Omental fat pad (tissue), 4 donors: ENCODE measurements at places on chromosomes 5 and 9. TPM values are rescaled to one million over a fixed set of nuclear protein-coding genes. Genes with fewer than 3 reads are reported as not detected.

DNA sequence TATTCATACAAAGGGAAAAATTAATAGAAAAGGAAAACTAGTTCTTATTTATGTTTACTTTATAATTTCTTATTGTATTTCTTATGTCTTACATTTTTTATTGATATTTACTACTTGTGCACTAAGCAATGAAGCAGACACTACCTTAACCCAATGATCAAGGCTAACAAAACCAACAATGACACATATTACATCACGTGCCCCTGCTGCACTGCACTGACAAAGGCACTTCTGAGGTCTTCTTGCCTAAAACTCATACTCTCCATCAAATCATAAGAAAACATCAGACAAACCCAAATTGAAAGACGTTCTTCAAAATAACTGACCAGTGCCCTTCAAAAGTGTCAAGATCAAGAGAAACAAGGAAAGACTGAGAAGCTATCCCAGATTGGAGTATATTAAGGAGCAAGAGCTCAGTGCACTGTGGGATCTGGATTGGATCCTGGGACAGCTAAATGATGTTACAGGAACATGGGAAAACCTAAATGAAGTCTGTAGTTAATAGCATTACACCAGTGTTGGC lies 230.9 kb downstream of the AUH start:
- no peak for DNase-seq

DNA sequence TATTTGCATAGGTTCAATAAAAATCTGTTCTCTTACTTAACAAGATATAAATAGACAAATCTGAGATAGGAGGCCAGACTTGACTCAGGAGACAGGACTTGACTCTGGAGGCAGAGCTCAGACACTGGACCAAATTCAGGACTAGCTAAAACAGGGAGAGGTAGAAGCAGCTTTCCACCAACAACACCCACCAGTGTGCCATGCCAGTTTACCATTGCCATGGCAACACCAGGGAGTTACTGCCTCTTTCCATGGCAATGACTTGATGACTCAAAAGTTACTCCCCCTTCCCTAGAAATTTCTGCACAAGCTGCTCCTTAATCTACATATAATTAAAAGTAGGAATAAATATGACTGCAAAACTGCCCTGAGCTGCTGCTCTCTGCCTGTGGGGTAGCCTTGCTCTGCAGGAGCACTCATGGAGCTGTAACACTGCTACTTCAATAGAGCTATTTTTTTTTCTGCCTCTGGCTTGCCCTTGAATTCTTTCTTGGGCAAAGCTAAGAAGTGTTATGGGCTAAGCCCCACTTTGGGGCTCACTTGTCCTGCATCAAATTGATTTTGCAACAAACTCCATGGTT lies 473.0 kb downstream of the PLK2 start:
- DNase-seq, result no peak

GRCh38 chr9:81558091-81558830 lies 131.1 kb downstream of the TLE1 start:
- DNase-seq, result no peak

DNA sequence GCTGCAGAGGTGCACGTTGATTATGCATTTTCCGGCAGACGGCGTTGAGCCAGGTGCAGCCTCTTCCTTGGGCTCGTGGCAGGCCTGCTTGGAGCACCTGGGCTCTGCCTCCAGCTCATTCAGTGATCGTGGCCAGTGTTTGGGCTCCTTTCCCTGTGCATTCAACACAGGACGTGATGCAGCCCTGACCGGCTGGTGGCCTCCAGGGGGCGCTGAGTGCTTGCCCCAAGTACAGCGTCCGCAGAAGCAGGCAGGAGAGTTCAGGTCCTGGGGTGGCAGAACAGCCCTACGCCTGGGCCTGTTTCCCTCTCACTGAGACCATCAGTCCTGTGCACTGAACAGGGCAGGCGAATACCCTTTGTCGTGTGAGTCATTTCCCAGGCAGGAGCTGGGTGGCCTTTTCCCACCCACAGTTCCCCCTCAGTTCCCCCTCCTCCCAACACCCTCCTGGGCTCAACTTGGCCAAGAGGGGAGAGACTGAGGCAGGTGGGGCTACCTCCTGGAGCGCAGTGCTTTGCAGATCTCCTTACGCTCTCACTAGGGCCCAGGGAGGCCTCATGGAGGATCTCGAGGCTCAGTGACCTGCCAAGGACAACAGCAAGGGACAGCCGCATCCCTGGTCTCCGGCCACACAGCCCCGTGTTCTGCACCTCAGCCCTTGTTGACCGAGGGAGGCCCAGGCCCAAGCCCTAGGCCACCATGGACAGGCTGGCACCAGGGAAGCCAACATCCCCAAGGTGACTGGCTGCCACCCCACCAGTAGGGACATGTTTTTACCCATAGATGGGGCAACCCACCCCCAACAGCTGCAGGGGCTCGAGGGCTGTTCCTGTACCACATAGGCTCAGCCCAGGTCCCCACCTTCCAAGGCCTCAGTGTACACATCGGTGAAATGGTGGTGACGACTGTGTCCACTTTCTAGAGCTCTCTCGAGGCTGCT lies 52.9 kb downstream of the LRSAM1 start:
- DNase-seq, result peak; percentile 81

The PCDHGA12 gene
- 7.5 TPM for total RNA-seq

DNA sequence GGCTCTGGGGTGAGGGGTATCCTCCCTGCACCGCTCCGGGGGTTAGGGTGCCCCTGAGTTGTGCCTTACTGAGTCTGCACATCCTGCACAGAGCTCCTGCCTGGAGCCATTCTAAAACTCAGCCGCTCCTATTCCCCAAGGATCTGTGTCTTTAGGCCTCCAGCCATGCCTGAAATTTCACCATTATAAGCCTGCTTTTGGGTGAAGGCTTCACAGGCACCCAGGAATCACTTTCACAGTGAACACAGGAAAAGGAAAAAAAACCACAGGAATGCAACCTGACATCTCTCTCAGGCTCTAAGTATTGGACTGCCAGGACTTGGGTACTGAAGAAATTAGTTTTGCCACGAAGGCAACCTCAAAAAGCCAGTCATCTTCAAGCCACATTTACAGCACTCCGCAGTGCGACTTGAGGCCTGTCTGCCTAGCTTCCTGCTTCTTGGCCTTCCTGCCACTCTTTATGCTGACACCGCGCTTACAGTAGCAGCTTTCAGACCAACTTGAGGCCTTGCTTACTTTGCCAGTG lies 30.9 kb downstream of the GALNT10 start:
- no peak for DNase-seq

DNA sequence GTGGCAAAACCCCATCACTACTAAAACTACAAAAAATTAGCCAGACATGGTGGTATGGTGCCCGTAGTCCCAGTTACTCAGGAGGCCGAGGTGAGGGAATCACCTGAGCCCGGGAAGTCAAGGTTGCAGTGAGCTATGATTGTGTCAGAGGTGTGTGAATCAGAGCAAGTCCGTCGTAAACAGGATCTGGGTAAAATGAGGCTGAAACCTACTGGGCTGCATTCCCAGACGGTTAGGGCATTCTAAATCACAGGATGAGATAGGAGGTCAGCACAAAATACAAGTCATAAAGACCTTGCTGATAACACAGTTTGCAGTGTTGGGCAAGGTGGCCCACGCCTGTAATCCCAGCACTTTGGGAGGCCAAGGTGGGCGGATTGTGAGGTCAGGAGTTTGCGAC lies 1.9 kb upstream of the CLTB start:
- no peak for DNase-seq

DNA sequence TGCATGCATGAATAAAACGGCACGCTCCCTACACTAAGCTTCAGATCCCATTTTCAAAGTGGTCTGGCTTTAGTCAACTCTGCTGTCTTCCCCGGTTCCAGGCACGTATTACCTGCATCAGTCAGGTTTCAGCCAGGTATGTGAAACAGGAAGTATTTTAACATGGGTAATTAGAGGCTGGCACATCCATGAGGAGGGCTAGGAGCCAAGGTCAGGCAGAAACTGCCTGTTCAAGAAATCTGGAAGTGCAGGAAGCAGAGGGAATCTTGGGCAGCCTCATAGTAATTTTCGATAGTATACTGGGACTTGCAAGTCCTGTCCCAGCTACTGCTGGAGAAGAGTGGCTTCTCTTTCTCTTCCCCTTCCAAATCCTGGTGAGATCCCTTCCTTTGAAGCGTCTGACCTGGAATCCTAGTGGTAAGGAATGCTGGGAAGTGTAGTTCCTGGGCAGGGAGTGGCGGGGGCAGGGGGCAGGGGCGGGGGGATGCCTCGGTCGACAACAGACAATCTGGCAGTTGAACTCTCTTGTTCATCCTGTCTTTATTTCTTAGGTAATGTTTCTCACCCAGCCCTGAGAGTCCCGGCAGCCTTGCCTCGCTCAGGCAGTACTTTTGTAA lies 403.1 kb downstream of the TLE4 start:
- DNase-seq, result no peak

The PCDH12 gene
- total RNA-seq, result 4.0 TPM

DNA sequence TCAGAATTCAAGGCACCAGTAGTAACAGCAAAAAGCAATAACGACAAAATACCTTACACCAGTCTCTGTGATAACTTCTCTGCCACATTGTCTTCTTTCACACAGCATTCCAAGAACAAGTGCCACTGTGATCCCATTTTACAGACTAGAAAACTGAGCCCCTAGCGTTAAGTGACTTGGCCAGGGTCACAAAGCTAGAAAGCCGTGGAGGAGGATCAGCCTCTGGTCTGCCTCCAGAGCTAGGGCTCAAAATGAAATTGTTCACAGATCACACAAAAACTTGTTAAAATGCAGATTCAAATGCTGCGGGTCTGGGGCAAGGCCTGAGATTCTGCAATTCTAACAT lies 154.1 kb downstream of the FAM114A2 start:
- no peak for DNase-seq

The BTNL3 gene
- not detected for total RNA-seq

DNA sequence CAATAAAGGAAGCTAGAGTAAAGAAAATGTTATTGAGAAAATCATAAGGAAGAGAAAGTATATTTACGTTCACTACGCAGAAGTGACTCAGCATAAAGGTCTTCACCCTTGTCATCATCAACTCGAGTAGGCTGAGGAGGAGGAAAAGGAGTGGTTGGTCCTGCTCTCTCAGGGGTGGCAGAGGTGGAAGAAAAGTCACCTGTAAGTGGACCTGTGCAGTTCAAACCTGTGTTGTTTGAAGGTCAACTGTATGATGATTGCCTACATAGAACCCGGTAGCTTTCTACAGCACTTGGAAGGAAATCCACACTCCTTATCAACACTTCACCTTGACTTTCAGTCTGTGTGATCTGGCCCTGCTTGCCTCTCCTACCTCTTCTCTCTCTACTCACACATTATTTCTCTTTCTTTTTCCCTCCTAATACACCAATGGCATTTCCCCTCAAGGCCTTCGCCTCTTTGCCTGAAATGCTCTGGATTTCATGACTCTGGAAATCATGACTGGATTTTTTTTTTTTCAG lies 109.3 kb upstream of the CPEB4 start:
- DNase-seq, result no peak

GRCh38 chr9:80843028-80843427 lies 846.3 kb downstream of the TLE1 start:
- no peak for DNase-seq

DNA sequence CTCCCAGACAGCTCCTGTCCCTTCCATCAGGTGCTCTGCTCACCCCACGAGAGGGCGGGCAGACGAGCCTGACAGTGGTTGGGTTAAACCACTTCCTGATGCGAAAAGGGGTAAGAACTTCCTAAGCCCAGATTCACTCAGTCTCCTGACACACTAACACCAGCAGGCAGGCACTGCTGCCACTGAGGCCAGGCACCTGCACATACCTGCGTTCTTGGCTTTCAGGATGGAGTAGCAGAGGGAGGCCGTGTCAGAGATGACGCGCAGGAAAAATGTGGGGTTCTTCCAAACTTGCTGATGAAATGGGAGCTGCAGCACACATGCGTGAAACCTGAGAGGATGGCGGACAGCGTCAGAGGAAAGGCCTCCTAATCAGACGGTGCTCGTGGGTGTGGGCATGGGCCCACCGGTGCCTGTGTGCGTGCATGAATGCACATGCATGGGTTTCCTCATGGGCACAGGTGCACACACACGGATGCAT lies 29.9 kb downstream of the SLC6A18 start:
- DNase-seq, result no peak

- DNase-seq, result no peak
Observed at GRCh38 chr5:170411100-170411499, 21.9 kb upstream of the KCNMB1 start.

- DNase-seq, result no peak
Observed at GRCh38 chr5:138263581-138263980, 10.8 kb downstream of the GFRA3 start.

- no peak for DNase-seq
Observed at GRCh38 chr5:133890314-133890713, 78.1 kb downstream of the C5orf15 start.

GRCh38 chr5:172078726-172079345 lies 72.4 kb upstream of the FBXW11 start:
- DNase-seq, result peak; percentile 46

GRCh38 chr9:113612828-113613227 lies 149.3 kb downstream of the RGS3 start:
- DNase-seq, result no peak

The FGFR4 gene
- 2.7 TPM for total RNA-seq

DNA sequence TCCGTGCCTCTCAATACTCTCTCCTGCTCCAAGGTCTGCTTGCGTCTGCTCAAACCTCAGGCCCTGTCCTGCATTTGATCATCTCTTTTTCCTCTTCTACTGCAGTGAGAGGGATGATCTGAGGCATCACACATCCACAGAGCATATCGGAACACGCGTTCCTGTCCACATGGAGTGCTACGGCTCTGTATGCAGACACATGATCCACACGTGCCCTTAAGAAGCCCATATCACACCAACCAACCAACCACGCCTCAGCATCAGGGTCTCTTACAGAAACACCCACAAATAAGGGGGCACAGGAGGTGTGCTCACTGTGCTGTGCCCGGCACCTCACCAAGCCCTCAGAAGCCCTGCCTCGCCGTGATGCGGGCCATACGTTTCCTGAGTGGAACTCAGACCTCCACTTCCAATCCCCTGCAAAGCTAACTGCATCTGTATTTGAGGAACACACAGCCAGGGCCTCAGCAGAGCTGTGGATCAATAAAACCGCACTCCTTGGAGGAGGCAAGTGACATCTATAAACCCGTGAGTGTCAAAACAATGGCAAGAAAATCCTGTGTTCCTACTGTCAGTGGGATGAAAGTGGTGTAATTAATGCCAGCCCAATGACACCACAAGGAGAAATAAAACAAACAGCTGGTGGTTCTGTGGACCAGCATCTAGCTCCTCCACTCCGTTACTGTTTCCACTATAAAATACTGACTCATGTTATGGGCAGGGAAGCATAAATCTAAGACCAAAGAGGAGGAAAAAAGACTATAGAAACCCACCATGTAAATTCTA lies 40.4 kb downstream of the AK8 start:
- DNase-seq, result no peak

- DNase-seq, result no peak
Observed at GRCh38 chr5:77065256-77065655, 21.8 kb downstream of the ZBED3 start.

- no peak for DNase-seq
Observed at GRCh38 chr5:95390812-95391492, at the start of gene FAM81B. FAM81B (plus strand) TSS chr5:95391366; CDS start chr5:95391390, 24 bp downstream.

GRCh38 chr5:5951953-5952352 lies 426.4 kb downstream of the MED10 start:
- DNase-seq, result no peak

GRCh38 chr5:121285801-121286521 lies 565.7 kb upstream of the FTMT start:
- no peak for DNase-seq
